ENCODE measurements at places on chromosomes 4 and X.

DNA sequence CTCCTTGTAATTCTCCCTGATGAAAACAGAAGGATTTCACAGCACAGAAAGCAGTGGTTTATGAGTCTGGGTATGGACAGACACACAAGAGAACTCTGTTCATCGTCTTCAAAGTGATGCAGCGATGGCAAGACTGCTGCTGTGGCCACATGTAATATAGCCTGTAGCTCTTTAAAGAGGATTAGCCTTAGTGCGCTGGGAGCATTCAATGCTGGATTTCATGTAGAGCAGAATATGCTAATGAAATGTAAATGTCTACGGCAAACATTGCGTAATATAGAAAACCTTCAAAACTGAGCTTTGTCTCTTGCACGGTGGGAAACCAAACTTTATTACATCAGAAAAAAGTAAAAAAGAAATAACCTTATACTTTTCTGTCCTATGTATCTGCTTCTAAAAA lies 42.9 kb downstream of the ALPK1 start:
- no peak for DNase-seq

DNA sequence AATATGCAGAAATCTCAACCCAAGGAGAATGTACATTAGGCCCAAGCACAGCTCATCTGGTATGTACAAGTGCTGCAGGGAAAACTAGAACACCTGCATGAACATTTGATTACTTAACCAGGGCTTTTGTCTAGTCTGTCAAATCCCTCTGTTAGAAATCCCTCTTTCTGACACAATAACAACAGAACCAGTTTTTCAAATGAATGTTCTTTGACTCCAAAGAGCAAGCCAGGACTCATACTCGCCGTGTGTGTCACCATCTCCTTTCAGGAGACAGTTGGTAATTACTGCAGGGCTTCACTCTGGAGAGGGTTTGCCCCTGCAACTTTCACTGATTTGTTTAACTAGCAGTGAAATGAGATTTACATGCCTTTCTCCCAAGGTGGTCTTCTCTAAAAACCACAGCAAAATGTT lies 143.0 kb upstream of the FAM241A start:
- no peak for DNase-seq

DNA sequence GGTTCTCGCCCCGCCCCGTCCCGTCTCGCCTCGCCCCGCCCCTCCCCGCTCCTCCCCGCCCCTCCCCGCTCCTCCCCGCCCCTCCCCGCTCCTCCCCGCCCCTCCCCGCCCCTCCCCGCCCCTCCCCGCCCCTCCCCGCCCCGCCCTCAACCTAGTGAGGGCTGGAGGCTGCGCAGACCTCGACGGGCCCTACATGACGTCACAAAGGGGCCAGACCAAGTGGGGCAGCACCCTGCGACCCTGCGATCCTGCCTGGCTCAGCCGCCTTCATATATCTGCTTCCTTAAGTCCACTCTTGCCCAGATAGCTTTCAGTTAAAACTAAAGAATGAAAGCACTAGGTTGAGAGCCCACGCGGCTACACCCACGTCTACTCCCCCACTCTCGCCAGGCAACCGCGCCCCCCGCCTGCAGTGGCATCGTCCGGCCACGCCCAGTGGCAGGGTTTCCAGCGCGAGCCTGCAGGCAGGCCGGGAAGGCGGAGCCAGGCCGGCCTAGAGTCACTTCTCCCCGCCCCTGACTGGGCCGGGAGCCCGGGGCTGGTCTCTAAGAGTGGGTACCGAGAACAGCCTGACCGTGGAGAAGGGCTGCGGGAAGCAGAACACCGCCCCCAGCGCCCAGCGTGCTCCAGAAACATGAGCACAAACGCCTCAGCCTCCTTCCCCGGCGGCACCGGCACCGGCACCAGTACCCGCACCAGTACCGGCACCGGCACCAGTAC lies 1.5 kb upstream of the MAOA start:
- peak; percentile 70 for DNase-seq

- DNase-seq, result no peak
These were observed 94.6 kb downstream of the AKAP4 start for GRCh38 chrX:50106051-50106675.

DNA sequence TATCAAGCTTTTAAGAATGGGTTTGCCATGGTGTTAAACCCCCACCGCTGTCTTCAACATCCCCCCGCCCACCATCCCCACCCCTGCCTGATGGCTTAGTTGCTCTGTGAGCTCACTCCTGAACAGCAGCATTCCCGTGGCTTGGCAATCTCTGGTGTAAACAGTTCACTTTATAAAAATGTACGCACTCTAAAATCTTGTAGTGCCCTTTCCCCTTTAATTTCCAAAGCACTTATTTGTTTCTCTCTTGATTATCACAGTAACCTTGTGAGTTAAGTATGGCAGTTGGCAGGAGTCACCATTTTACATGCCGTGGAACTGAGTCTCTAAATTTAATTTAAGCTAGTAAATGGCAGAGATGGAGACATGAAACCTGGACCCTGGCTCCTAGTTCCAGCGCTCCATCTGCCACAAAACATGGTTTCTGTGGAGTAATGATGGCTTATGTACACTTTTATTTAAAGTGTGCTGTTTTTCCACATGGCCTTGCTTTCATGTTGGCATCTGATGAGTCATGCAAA lies 123.1 kb downstream of the AFF1 start:
- DNase-seq, result no peak

DNA sequence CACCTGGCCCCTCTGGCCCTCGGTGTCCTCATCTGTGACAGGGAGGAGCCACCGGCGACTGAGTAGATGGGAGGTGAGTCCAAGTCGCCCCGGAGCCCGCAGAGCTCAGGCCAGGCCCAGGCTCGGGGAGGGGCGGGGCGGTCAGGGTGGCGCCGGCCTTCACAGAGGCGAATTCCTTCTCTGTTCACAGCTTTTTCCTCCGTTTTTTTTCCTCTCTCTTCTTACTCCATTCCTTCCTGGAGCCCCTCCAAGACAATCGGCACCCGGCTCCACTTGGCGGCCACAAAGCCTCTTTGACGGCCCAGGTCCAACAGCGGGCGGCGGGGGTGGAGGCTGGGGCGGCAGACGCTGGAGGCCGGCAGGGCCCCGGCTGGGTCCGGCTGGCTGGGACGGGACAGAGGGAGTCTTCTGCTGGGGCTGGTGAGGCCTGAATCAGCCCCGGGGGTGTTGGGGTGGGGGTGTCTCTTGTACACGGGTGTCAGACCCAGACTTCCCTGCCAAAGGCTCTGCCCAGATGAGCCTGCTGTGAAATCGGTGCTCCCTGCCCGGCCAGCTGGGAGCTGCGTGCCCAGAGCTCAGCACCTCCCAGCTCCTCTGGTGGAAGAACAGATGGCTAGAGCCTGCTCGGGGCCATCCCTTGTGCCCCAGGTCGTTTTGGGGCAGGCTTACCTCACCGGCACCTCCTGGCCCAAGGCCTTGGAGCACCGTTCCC lies 22.6 kb downstream of the FGFRL1 start:
- DNase-seq, result no peak

- DNase-seq, result no peak
These were observed 953 bp downstream of the EPGN start for GRCh38 chr4:74309223-74309622.

DNA sequence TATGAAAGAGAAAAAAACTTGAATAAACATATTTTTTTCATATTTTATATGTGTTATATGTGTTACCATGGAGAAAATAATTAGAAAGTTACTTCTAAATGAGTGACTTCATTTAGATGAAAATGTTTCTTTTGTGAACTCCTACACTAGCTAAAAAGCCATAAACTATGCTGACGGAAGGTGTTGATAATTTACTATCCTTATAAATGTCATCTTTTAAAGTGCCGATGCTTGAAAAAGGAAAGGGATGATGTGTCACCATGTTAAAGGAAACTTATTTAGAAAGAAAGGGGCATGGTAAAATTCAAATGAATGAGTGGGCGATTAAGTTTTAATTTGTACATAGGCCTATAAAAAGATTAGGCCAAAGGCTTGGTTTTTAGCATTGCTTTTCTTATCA lies 133.8 kb downstream of the SPRY1 start:
- DNase-seq, result no peak

- DNase-seq, result no peak
These were observed 568.1 kb upstream of the GNPDA2 start for GRCh38 chr4:45294464-45294863.

- DNase-seq, result no peak
These were observed 83.5 kb downstream of the CHRNA9 start for GRCh38 chr4:40418430-40419230.

GRCh38 chr4:123556526-123556925 lies 159.9 kb downstream of the SPRY1 start:
- no peak for DNase-seq

DNA sequence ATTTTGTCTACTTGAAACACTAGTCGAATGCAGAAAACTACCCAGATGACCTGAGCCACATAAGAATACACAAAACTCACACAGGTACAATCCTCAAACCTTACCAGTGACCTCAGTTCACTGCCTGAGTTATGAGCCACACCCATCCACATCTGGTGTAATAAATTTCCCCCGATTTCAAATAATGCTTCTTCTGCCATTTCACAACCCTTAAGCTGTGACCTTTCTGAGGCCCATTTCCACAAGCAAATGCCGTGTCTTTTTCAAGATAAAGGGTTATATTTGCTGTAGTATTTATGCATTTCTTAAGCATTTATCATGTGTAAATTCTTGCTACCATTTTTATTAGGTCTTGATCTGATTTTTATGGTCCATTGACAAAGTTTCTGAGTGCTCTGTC lies 1.8 kb upstream of the ARHGEF38 start:
- DNase-seq, result no peak

- DNase-seq, result no peak
These were observed 485.0 kb upstream of the FAT1 start for GRCh38 chr4:187208651-187209050.

DNA sequence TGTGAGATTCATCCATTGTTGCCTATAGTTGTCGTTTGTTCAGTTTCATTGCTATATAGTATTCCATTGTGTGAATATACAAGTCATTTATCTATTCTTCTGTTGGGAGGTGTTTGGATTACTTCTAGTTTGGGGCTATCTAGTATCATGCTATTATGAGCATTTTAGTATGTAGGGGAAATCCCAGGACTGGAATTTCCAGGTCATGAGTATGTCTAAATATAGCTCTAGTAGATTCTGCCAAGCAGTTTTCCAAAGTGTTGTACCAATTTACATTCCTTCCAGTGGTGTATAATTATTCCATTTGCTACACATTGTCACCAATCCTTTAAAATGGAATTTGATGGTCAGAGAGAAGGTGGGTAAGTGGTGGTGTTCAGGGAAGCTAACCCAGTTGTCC lies 30.1 kb downstream of the EGFL6 start:
- DNase-seq, result no peak

- no peak for DNase-seq
These were observed 83.7 kb downstream of the NAT8L start for GRCh38 chr4:2142630-2143427.

DNA sequence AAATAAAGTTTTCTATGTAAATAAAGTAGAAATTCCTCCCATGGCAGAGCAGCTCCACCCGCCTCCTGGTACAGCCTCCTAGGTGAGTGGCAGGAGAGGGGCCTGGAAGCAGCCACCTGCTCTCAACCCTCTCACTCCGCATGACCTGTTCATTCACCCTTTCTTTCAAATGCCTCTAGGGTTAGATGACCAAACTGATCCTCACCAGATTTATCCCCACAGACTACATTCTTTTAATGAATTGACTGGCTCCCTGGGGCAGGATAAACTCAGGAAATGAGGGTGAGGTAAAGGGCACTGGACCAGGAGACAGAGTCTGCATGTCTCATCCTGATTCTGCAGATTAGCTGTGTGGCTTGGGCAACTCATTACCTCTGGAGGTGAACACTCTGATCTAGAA lies 32.6 kb upstream of the NKX6-1 start:
- DNase-seq, result no peak

GRCh38 chr4:124642846-124643245 lies 69.7 kb downstream of the ANKRD50 start:
- DNase-seq, result no peak

DNA sequence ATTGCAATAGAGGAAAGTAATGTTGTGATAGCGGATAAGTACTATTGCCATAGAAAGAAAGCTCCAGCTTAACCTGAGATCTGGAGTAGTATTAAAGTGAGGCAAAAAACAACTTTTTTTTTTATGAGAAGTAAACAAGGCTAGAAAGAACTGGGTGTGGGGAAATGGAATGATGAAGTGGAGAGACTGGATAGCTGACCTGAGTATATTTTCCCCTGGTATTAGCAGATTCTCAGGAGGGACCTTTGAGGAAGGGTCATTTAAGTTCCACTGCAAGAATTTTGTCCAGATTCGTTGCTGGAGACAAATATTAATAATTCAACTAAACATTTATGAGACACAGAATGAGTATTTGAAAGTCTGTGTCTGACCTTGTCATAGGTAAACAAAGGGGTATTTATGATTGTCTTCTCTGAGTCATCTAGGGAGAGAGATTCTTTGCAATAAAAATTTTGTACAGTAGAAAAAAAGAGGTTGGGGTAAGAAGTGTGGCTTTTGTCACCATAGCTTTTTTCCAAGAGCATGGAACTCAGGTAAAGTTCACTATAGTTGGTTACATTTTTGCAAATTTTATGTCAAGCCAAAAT lies 2095.9 kb downstream of the ARAP2 start:
- no peak for DNase-seq

GRCh38 chr4:16289897-16290554 lies 63.8 kb upstream of the TAPT1 start:
- DNase-seq, result no peak

GRCh38 chrX:24166078-24166477 lies 16.5 kb downstream of the ZFX start:
- DNase-seq, result no peak

DNA sequence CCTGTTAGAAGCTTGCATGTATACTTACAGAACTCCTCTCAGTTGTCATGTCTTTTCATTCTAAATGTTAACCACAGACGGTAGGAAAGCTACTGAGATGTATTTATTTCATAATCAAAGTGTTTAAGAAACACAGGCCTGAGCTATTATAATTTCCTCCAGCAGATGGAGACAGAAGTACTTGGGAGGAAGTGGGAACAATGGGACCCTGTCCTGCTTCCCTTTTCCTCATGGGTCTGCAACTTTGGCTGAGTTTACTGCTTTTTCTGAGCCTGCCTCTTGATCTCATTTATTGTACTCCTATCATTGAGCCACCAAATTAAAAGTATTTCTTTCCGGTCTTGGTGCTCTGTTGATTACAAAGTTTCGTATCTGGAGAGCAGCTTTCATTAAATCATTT lies 67.7 kb upstream of the SPANXN2 start:
- DNase-seq, result no peak

GRCh38 chr4:7677799-7678301 lies 243.1 kb upstream of the PSAPL1 start:
- no peak for DNase-seq

DNA sequence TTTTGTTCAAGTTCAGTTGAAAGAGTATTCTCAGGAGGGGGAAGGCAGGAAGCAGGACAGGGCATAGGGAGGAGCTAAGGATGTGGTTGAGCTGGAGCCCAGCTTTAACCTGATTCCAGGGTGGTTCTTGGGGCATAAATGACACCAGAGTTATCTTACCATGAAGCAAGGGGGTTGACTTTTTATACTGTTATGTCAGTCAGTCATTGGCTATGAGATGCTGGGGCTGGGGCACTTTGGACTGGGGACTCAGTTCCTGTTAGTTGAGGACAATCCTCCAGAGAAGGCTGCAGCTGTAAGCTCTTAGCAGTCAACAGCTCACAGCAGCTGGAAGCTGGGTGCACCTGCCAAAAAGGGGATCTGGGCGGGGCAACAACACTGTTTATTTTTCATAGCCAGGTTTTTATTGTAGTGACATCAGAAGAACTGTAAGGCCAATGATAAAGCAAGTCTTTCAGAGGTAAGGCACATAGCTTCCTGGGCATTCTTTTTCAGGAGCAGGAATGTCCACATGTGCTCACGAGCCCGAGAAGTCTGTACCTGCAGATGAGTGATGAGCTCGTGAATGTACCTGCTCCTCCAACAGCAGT lies 78.5 kb downstream of the MID1IP1 start:
- DNase-seq, result no peak

Data from activated CD8-positive, alpha-beta memory T cell treated with anti-CD3 and anti-CD28 coated beads for 1 hour (primary cell).